ENCODE measurements at places on chromosomes 7 and 10.

- no peak for DNase-seq
Observed at GRCh38 chr7:98051118-98051744, 55.4 kb upstream of the LMTK2 start.

GRCh38 chr10:49162761-49163310 is 25.4 kb downstream of the TMEM273 start:
- DNase-seq = no peak

DNA sequence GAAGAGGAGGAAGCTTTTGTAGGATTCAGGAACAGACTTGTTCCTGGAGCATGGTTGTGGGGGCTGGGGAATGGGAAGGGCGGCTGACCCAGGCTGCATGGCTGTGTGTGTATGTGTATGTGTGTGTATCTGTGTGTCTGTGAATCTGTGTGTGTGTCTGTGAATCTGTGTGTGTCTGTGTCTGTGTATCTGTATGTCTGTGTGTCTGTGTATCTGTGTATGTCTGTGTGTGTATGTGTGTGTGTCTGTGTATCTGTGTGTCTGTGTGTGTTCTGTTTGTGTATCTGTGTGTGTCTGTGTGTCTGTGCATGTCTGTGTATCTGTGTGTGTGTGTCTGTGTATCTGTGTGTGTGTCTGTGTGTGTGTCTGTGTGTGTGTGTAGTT is 6.6 kb upstream of the STX1A start:
- no peak for DNase-seq

DNA sequence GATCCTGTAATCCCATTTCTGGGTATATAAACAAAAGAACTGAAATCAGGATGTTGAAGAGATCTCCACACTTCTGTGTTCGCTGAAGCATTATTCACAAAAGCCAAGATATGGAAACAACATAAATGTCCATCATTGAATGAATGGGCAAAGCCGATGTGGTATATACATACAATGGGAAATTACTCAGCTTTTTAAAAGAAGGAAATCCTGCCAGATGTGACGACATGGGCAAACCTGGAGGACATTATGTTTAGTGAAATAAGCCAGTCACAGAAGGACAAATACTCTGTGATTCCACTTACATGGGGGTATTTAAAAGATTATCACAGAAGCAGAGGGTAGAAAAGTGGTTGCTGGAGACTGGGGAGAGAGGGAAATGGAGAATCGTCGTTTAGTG is 23.9 kb upstream of the FAM107B start:
- no peak for DNase-seq

DNA sequence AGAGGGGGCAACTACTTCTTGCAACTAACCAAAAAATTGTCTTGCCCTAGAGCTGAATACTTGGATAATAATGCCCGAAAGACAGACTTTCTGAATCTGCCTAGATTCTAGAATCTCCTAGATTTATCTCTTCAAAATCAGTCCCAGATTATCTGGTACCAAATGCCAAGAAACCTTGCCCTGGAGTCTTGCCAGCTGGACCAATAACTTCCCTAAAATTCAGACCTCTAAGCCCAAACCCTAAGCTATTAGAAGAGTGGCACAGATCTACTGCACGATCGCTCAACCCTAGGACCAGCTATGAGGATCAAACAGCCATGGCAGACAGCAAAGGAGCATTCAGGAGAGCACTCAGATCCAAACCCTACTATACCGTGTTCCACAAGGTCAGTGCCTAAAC is 45.0 kb downstream of the ARMH3 start:
- no peak for DNase-seq

- DNase-seq = no peak
Observed at GRCh38 chr7:131147604-131148003, 180.1 kb upstream of the MKLN1 start.

DNA sequence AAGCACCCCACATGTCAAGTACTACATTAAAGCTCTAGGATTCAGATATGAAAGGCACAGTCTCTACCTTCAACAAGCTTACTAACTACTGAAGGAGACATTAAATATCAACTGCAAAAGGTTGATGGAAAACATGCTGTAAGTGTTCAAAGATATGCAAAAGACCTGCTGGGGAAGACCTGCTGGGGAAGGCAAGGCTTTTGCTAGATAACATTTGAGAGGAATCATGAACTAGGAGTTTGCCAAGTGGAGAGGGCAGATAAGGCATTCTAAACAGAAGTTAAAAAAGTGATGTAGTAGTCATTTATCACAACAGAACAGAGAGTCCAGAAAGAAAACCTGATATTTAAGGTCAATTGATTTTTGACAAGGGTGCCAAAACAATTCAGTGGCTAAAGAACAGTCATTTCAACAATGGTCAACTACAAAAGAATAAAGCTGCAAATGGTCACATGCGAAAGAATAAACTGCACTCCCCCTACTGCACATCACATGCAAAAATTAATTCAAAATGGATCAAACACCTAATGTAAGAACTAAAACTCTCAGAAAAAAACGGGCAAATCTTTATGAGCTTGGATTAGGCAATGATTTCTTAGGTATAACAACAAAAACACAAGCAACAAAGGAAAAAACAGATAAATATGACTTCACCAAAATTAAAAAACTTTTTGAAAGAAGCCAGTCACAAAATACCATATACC is 23.0 kb upstream of the MSS51 start:
- DNase-seq = no peak

DNA sequence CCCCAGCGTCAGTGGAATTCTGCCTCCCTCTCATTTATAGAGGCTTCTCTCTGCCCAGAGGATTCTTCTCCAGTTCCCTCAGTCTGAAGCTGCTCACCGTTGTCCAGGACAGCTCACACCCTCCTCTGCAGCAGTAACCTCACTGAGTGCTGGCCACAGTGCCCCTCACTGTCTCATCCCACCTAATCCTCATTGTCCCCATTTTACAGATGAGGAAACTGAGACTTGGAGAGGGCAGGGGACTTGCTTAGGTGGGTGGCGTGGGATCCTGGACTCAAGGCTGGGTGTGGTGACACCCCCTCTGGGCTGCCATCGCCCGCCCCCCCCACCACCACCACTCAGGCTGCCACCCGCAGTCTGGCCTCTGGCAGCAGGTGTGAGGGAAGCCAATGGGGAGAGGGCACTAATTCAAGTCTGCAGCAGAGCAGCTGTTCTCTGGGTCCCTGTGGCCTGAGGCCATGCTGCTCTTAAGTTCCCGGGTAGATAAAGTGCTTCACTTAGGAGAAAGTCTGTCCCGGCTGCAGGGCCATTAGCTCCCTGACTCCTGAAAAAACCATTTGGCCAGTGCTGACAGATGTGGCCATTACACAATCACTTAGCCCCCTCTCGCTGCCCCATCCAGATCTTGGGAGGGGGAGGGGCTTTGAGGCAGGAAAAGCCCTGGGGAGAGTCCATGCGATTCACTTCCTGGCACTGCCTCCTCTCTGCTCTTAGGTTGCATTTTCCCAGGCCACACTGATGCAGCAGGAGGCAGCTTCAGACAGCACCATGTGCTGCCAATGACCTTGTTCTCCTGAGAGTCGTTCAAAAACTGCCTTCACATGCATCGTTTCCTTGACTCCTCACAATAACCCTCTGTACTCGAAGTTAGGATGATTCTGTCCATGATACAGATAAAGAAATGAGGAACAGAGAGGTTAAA is 36.3 kb downstream of the DRGX start:
- no peak for DNase-seq

GRCh38 chr7:95095259-95095965 is 188.0 kb downstream of the PPP1R9A start:
- DNase-seq = no peak

DNA sequence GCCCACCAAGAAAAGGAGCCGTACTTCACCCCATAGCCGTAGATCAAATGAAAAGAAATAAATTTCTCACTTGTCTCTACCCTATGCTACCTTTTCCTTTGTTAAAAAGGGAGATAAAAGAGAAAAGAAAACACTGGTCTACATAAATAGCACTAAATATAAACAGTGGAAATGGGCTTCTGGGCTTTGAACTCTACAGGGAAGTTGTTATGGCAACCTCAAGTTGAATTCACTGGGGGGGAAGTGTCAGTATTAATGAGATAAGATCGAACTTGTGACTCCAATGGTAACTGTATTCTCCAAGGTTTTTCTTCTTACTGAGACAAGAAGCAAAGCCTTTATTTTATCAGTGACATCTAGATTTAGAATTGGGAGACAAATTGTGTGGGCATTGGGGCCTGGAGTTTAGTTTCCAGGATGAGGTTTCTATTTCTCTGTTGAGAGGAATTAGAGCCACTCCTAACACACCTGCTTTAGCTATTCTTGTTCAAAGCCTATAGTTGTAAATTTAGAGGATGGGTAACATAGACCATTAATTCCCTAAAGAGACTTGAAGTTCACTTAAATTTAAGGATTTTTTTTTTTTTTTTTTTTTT is 604.3 kb upstream of the GALNT17 start:
- no peak for DNase-seq

- no peak for DNase-seq
Observed at GRCh38 chr10:78919181-78919966, 149.4 kb upstream of the ZMIZ1 start.

- DNase-seq = no peak
Observed at GRCh38 chr10:62528441-62528840, 154.3 kb downstream of the ZNF365 start.

DNA sequence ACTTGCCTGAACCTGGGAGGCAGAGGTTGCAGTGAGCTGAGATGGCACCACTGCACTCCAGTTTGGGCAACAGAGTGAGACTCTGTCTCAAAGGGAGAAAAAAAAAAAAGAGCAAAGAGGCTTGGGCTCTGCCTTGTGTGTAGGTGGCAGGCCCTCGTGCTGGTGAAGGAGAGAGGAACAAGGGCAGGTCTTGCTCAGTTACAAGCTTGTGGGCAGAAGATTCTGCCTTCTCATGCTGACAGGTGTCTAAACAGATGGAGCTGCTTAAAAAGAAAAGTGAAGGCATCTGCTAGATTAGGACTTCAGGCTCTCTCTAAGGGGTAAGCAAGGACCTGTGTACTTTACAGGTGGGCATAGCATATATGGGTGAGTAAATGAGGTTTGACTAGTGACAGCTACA is 65.5 kb upstream of the TRIM8 start:
- no peak for DNase-seq

DNA sequence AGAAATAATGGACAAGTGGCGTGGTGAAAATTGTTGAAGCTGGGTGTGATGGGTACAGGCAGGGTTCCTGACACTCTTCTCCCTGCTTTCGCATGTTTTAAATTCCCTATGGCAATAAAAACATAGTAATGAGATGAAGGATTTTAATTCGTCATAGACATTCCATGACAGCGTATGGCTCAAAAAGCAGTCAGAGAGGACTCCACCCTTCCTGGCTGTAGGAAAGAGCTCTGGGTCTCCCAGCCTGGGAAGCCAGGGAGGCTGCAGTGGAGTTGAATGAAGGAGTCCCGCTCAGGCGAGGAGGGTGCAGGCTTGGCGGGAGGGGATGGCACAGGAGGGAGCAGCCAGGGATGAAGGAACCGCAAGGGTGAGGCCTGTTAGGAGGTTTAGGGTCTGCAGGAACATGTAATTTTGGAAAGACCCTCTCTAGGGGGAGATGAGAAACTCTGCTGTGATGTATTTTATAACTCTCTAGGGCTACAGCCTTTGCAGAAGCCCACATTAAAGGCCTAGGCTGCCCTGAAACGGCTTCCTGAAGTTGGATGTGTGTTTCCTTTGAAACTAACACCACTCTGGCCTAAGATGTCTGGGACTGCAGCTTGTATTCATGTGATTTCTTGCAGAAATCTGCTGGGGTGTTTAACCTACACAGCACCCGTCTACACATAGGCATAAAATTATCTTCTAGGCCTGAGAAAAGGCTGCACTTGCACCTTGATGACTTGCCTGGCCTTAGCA is 7.6 kb upstream of the LARP4B start:
- no peak for DNase-seq

Measured in HS-27A (cell line).